Naive B cell (primary cell): ENCODE measurements at places on chromosomes 2 and 18.

DNA sequence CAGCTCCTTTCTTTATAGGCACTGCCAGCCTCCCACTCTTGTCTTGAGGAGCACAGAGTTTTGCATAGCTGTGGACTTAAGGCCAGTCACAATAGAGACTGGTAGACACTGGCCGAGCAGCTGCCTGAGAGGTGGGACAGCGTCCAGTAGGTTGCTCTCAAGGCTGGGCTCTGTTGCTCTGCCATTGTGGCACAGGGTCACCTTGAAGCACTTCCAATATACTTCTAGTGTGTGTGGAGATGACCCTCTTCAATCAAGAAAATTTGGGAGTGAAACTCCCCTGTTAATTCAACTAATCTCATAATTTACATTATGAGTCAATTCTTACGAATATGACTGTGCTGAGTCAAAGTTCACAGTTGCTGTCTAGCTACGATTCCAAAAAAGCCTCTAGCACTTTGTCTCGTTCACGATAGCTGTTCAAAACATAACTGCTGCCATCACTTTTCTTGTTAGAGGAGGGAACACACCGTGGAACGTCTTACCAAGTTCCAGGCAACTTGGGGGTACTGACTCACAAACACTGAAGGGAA is 636.2 kb downstream of the EPHA4 start:
- no peak overlapping the region for H3K27ac ChIP-seq
- H3K27me3 ChIP-seq, result no peaks in the 10 kb centered on the region
- no peaks in the 10 kb centered on the region for H3K4me1 ChIP-seq
- no peak overlapping the region for H3K4me3 ChIP-seq

DNA sequence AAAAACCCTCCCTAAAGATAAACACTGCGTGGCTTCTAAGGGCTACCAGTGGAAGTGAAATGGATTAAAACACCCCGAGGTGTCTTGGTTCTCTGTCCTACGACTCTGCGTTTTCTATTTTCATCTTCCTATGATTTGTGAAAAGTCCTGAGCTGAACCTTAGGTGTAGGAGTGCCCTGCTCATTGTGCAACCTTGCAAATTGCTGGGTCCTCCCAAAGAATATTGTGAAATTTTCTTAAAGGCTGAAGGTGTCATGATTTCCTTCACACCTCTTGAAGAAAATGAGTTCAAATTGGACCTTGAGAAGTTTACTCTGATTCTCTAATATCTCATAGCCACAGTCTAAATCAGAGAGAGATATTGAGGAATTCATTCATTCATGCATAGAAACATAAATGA is 1.8 kb upstream of the SLC19A3 start:
- DNase-seq, result no peak
- H3K4me3 ChIP-seq, result no peak overlapping the region
- H3K27me3 ChIP-seq, result peaks cover 15% of the 10 kb centered on the region

DNA sequence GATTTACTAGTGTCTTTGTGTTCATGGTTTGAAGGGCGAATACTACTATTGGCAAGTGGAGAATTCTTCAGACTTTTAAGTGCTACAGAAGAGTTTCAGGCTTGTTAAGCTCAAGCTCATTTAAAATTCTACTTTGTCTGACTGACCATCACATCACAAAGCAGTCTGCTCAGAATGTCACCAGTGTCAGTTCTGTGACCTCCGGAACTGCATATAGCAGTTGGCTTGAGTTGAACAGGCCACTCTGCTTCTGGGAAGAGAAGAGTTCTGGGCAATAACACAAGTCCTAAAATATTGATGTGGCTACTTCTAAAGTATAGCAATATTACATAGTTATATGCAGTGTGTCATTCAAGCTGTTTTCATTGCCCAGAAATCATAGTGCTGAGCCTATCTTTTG is 245.0 kb upstream of the BOD1L2 start:
- no peak for DNase-seq
- no peaks in the 10 kb centered on the region for H3K4me1 ChIP-seq
- no peaks in the 10 kb centered on the region for H3K27me3 ChIP-seq
- no peak overlapping the region for H3K27ac ChIP-seq
- peaks cover 7% of the 10 kb centered on the region for H3K36me3 ChIP-seq
- no peak overlapping the region for H3K4me3 ChIP-seq

DNA sequence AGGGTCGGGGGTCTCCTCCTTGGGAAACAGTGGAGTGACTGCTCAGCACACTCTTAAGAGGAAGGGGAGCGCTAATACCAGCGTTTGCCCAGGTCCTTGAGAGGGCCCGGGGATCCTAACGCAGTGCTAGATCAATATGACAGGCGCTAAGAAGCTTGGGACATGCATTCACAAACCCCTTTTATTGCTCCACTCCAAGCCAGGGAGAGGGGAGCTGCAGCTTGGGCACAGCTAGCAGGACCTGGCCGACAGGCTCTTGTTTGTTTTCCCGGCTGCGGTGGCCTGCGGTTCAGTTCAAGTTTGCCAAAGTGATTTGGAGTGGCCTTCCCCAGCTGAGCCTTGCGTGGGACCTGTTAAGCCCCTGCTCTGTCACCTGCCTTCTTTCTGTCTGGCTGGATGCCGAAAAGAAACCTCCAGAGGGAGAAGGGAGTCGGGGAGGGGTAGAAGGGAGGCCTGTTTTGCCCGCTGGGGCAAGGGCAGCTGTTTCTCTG is 152.1 kb downstream of the GLI2 start:
- no peaks in the 10 kb centered on the region for H3K4me1 ChIP-seq
- H3K36me3 ChIP-seq, result no peaks in the 10 kb centered on the region
- no peak overlapping the region for H3K4me3 ChIP-seq
- peaks cover 3% of the 10 kb centered on the region for H3K27me3 ChIP-seq

DNA sequence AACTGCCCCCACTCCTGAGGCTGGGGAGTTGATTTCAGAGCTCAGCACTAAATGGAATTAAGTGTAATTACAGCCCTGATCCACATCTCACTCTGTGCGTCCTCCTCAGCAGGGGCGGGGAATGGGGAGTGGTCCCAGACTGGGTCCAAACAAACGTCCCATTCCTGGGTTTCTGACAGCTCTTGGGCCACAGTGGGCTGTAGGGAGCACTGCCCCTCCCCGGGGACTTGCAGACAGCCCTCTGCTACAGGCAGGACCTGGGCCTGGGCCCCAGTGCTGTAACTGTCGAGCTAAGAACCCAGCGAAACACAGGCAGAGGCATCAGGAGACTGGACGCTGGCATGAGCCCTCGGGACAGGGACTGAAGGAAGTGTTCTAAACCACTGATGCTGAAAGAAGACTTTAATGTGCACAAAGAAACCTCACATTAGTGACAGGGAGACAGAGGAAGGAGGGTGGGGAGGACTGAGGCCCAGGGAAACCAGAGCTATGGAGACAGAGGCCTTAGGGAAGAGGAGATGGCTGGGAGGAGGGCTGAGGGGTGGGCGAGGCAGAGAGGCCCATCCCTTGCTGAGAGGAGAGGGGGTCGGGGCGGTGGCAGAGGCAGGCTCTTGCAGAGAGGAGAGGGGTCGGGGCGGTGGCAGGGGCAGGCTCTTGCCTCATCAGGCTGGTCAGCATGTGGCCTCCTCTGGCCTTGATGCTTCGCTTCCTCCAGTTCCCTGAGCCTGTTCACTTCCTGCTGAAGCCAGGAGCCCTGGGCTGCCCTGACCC is 5.8 kb upstream of the SEMA4C start:
- no peak for DNase-seq
- peaks cover 14% of the 10 kb centered on the region for H3K4me1 ChIP-seq
- peak overlapping the region; percentile 91 for H3K27ac ChIP-seq
- peaks cover 49% of the 10 kb centered on the region for H3K27me3 ChIP-seq
- no peak overlapping the region for H3K4me3 ChIP-seq
- H3K36me3 ChIP-seq, result no peaks in the 10 kb centered on the region

DNA sequence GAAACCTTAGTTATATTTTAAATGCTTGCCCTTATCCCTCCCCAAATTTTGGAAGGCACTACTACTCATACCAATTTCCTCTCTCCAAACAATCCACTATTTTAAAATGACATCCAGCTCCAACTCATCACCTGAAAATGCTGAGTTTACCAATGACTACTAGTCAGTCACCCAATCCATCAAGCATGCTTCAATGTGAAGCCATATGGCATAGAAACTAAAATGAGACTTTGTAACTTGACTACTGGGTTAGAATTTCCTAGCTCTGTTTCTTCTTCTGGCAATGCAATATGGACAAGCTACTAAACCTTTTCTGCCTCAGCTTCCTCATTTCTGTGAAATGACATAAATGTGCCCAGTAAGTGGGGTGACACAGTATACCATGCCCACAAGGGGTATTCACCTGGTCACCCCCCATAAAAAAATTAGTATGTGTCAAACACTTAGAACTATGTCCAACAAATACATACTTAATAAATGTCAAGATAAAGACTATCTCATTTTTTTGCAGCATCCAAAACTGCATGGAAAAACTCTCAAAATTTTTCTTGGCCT is 10.0 kb upstream of the STPG4 start:
- DNase-seq, result no peak
- H3K4me1 ChIP-seq, result peaks cover 25% of the 10 kb centered on the region
- no peak overlapping the region for H3K27ac ChIP-seq
- no peaks in the 10 kb centered on the region for H3K27me3 ChIP-seq
- peak overlapping the region; percentile 24 for H3K4me3 ChIP-seq
- peaks cover 27% of the 10 kb centered on the region for H3K36me3 ChIP-seq

GRCh38 chr18:56233595-56233994 is 404.8 kb downstream of the TXNL1 start:
- peaks cover 37% of the 10 kb centered on the region for H3K4me1 ChIP-seq
- H3K36me3 ChIP-seq, result peaks cover 3% of the 10 kb centered on the region
- no peaks in the 10 kb centered on the region for H3K27me3 ChIP-seq
- no peak overlapping the region for H3K27ac ChIP-seq

GRCh38 chr2:179020156-179020750 is 29.7 kb downstream of the CCDC141 start:
- H3K27me3 ChIP-seq, result no peaks in the 10 kb centered on the region
- H3K27ac ChIP-seq, result no peak overlapping the region
- H3K4me3 ChIP-seq, result no peak overlapping the region
- peak; percentile 26 for DNase-seq

DNA sequence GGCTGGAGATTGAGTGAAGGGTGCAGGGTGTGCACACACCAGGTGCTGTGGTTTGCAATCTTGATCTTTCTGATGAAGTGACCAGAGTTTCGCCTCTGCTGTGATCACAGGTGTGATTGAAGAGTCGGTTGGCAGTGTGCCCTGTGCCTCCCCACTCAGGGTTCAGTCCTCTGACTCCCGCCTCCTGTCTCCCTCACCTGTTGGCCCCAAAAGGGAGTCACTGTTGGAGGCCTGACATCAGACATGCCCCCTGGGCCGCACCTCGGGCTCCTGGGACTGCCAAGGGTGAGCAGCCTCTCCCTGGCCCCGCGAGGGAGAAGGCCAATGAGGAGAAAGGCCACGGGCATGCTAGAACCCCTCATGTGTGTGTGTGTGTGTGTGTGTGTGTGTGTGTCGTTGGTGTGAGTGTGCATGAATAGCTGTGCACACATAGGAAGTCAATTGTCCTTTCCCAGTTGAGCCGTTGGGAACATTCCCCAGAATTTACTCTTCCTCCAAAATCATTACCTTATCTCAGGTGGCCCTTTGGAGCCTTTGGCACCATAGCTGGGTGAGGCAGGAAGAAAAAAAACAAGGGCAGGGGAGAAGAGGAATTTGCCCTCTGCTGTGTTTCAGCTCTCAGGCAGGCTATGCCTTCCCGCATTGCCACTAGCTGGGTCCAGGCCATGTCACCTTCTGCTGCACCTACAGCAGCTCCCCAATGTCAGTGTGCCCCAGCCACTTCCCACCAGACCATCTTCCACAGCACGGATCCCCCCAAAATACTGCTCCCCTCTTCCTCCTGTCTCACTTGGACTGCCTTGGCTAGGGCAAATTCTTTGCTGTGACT is 78.1 kb upstream of the LAPTM4A start:
- no peaks in the 10 kb centered on the region for H3K4me1 ChIP-seq
- no peak overlapping the region for H3K4me3 ChIP-seq
- DNase-seq, result no peak
- H3K36me3 ChIP-seq, result no peaks in the 10 kb centered on the region
- H3K27ac ChIP-seq, result no peak overlapping the region

DNA sequence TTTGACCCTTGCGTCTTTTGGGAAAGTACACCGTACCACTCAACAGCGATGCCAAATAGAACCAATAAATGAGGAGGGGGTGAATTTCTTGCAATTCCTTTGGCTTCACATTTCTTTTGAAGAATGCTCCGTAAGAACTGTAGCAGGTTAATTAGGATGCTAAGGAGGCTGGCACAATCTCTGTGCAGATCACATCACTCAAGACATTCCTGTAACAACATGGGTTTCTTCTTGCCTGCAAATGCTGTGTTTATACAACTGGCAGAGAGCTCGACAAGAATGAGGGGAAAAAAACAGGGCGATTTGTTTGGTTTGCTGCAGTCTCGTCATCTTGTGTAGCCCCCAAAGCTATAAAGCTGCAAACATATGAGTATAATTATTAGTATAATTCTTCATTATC is 424.8 kb upstream of the DCC start:
- no peaks in the 10 kb centered on the region for H3K4me1 ChIP-seq
- no peak for DNase-seq
- no peaks in the 10 kb centered on the region for H3K36me3 ChIP-seq
- no peak overlapping the region for H3K4me3 ChIP-seq

DNA sequence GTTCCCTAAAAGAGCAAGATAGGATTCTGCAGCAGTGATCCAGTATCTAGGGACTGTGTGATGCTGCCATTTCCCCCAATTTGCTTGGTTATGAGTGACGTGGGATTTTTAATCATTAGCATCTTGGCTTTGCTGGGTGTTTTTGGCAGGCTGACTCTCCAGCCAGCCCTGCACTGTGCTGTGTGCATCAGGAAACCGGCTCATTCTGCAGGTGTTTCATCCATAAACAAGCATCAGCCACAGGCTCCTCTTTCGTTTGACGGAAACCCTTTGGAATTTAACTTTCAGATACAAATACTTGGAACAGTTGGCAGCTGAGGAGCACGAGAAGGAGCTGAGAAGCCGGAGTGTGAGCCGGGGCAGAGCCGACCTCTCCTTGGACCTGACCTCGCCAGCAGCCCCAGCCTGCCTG is 135.9 kb downstream of the TPGS2 start:
- no peak overlapping the region for H3K27ac ChIP-seq
- DNase-seq, result no peak
- no peaks in the 10 kb centered on the region for H3K36me3 ChIP-seq
- H3K4me1 ChIP-seq, result no peaks in the 10 kb centered on the region
- H3K27me3 ChIP-seq, result peaks cover 5% of the 10 kb centered on the region

GRCh38 chr2:109384308-109385271 is 229.2 kb downstream of the SEPTIN10 start:
- no peak for DNase-seq
- no peaks in the 10 kb centered on the region for H3K36me3 ChIP-seq
- no peak overlapping the region for H3K27ac ChIP-seq
- no peaks in the 10 kb centered on the region for H3K4me1 ChIP-seq
- no peak overlapping the region for H3K4me3 ChIP-seq

- H3K4me3 ChIP-seq, result no peak overlapping the region
- no peak for DNase-seq
- H3K4me1 ChIP-seq, result no peaks in the 10 kb centered on the region
These were observed 36.8 kb downstream of the DPP4 start for GRCh38 chr2:162037028-162037795.

DNA sequence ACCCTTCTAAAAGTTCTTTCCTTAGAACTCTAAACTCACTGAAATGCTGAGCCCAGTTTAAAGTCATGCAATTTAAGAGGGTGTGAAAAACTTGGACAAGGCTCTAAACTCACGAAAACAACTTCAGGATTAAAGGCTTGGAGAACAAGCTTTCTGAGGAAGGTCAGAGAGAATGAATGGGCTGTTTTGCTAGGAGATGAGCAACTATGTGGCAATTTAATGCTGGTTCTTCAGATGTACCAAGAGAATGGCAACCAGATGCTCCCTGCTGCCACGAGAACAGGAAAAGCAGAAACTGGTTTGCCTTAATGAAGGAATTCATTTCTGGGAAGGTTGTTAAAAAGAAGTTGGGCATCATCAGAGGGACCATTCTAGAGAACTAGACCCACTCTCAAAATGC is 77.8 kb upstream of the PMAIP1 start:
- H3K36me3 ChIP-seq, result no peaks in the 10 kb centered on the region
- no peak for DNase-seq
- no peaks in the 10 kb centered on the region for H3K4me1 ChIP-seq
- H3K4me3 ChIP-seq, result no peak overlapping the region
